CD4-positive, CD25-positive, alpha-beta regulatory T cell (primary cell): ENCODE measurements at places on chromosomes 16 and 17.
A peak's percentile ranks its signal among the peaks of the same experiment; 100 is the strongest.

DNA sequence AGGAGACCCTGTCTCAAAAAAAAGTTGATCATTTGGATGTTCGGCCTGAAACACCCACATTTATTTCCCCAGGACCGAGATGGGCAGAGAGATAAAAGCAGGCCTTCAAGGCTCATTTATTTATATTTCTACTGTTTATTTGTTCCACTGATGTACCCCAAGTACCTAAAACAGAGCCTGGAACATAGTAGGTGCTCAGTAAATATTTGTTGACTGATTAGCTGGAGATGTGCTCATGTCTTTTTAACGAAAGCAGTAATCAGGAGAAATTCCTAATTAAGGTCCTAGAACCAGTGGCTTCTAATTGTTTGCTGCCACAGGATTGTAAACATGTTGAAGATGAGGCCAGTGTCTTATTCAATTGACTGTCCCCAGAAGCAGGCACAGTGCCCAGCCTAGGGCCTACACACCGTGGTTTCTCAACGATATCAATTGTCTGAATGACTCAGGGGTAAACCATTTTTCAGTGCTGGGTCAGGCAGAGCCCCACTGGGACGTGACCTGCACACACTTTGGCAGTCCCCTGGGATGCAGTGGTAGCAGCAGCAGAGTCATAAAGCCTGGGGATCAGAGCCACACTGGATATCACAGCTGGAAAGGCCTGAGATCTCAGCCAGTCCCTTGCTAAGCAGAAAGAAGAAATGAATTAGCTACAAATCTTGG is 34.8 kb downstream of the SOST start:
- no peak for DNase-seq

GRCh38 chr17:28917465-28917864 is 14.6 kb upstream of the DHRS13 start:
- DNase-seq: no peak

DNA sequence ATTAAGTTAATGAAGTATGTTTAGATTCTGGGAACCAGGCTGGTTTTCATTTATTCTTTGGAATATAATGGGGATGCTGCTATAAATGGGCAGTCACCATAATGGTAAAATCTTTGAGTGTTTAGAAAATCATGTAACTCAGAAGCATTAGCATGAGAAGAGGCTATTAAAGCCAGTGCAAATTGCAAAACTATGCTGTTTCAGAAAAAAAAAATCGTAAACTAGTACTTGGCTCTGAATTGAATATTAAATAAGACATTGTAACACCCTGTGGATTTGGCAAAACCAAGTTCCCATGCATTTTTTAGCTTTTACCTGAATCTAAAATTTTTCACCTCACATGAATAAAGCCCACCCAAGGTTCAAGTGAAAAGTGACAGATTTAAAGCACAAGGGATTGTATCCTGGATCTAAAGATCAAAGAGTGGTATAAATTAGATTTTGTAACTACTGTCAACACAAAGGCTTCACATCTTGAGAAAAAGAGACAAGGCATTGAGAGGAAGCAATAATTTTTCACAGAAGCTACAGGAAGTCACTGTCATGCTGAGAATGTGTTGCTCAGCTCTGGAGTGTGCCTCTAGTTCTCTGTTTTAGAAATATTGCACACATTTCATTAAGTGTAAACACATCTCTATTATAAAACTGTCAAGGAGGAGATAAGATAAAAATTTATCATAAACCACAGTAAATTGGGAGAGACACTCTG is 142.2 kb downstream of the ABCA8 start:
- DNase-seq: no peak

DNA sequence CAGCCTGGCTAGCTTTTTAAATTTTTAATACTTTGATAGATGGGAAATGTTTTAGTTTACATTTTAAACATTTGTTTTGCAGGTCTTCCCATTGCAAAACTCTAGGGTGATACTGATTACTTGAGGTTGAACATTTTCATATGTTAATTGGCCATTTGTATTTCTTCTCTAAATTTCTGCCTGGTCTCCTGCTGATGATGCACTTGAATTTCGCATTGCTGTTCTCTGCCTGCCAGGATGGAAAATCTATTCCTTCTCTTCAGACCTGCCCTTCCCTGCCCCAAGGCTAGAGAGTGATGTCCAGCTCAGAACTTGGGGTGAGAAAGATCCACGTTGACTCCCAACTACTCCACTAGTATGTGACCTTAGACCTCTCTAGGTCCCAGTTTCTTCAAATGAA is 134.7 kb downstream of the PITPNC1 start:
- no peak for DNase-seq

DNA sequence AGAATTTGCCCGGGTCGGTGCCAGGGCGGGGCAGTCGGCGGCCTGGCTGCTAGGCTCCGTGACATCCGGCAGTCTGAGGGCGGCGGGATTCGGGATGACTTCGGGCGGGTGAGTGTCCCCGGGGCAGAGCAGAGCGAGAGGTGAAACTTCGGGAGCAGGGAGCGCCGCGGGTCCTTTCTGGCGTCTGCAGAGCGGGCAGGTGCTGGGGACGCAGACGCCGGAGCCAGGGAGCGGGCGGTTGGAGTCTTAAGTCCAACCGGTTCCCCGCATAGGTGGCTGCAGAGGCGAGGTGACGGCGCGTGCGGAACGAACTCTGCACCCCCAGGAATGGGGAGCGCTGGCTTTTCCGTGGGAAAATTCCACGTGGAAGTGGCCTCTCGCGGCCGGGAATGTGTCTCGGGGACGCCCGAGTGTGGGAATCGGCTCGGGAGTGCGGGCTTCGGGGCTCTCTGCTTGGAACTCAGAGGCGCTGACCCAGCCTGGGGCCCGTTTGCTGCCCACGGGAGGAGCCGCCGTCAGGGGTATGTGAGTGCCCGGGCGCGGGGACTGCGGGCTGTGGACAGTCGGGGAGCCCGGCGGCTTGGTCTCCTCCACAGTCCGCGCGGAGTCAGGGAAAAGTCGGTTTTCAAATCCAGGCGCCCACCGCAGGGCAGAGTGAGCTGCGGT is at the start of gene B4GALNT2:
Gene B4GALNT2, plus strand, starts transcription at position 71 of the 666 bp plus-strand sequence. Its CDS starts 24 bp downstream, at position 95.
- DNase-seq: no peak

GRCh38 chr17:36851250-36851649 is 86.0 kb upstream of the LHX1 start:
- no peak for DNase-seq

- peak; percentile 90 for DNase-seq
Observed at GRCh38 chr17:20234276-20234675, 225.1 kb downstream of the SPECC1 start.

- DNase-seq: no peak
Observed at GRCh38 chr17:80026359-80027042, 9.2 kb downstream of the TBC1D16 start.
